ENCODE measurements at places on chromosomes 12 and 14.
A peak's percentile ranks its signal among the peaks of the same experiment; 100 is the strongest.

DNA sequence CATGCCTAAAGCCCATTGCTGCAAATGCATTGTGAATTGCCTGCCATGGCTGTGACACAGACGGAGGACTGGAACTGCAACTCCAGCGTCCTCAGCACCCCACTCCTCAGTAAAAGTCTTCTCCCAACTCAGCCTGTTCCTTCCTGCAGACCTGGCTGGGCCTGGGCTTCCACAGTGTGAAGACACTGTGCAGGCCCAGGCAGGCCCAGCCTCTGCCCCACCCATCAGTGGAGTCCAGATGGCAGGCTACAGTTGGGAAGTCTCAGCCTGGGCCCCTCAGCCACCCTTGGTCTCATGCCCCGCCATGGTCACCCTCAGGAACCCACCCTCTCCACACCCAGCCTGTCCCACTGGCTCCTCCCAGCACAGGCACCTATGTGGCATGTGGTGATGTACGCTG, 22.0 kb downstream of the VSX2 start:
- DNase-seq: no peak

GRCh38 chr12:62629971-62630739, 163.5 kb downstream of the MON2 start:
- DNase-seq: no peak

- no peak for DNase-seq
Observed at GRCh38 chr12:117469883-117470483, 108.6 kb upstream of the NOS1 start.

GRCh38 chr12:109598428-109598854, 24.8 kb downstream of the MVK start:
- no peak for DNase-seq

GRCh38 chr12:9118158-9118557, 2.4 kb upstream of the A2M start:
- peak; percentile 96 for DNase-seq

GRCh38 chr14:35078082-35078481, 32.0 kb downstream of the FAM177A1 start:
- DNase-seq: no peak

DNA sequence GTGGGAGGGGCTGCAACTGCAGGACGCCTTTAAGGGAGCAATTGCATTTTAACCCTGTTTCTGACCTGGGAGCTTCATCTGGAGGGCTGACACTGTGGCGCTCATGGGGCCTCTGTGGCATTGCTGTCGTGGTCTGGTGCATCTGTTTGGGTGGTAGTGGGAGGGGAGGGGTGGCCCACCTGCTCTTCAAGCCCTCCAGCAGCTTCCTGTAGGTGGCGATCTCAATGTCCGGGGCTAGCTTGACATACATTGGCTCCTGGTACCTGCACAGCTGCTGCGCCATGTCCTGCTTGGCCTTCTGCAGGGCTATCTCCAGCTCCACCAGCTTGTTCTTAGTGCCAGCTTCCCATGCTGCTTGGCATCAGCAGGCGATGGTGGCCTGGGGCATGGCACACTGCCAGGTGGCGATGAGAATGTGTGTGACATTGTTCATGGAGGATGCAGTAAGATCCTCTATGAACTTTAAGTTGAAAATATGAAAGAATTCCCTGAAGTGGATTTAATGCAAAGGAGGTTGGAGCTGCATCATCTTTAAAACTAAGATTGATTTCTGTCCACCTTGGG, 7.7 kb upstream of the KRT82 start:
- no peak for DNase-seq

DNA sequence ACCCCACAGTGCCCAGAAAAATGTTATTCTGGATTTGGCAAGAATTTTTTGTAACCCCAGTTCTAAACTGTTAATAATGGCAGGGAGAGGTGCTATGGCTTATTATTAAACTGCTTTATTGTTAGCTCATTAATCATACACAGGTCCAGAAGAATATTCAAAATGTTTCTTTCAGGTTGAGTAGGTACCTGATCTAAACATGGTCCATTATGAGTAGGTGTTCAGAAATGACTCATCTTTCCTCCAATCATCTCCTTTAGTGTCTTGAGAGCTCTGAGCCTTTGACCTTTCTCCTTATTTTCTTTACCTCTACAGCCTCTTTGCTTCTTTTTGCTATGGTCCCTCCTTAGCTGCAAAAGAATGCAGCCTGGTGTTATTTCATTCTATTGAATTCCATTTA, 211.0 kb upstream of the GARIN6 start:
- no peak for DNase-seq

- no peak for DNase-seq
Observed at GRCh38 chr12:42546709-42547108, 42.8 kb downstream of the PRICKLE1 start.

GRCh38 chr14:104248203-104249055, 110.0 kb downstream of the KIF26A start:
- no peak for DNase-seq

- DNase-seq: no peak
Observed at GRCh38 chr12:65594409-65594808, 229.9 kb upstream of the HMGA2 start.

GRCh38 chr14:71554959-71555612, 377.1 kb upstream of the RGS6 start:
- DNase-seq: no peak

- DNase-seq: no peak
Observed at GRCh38 chr12:88227871-88228270, 85.8 kb downstream of the TMTC3 start.

DNA sequence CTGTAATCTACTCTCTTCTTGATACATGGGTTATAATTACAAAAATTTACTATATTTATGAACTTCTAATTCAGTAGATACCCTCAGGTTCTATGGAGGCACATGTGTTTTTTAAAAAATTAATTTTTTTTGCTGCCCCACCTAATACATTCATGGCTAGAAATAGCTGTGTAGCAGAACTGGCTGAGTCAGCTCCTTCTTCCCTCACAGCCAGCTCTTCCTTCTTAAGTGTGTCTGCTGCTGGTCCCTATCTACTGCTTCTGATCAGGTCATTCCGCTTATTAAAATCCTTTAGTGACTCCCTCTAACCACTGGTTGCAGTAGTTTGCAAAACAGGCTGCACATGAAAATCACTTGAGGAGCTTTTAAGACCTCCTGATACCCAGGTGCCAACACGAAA, 400.1 kb downstream of the APAF1 start:
- no peak for DNase-seq

GRCh38 chr14:80313806-80314205, 102.5 kb upstream of the DIO2 start:
- no peak for DNase-seq

- DNase-seq: no peak
Observed at GRCh38 chr14:32693114-32693513, 245.6 kb upstream of the NPAS3 start.

GRCh38 chr12:107330831-107331431, 237.6 kb upstream of the CRY1 start:
- DNase-seq: no peak

DNA sequence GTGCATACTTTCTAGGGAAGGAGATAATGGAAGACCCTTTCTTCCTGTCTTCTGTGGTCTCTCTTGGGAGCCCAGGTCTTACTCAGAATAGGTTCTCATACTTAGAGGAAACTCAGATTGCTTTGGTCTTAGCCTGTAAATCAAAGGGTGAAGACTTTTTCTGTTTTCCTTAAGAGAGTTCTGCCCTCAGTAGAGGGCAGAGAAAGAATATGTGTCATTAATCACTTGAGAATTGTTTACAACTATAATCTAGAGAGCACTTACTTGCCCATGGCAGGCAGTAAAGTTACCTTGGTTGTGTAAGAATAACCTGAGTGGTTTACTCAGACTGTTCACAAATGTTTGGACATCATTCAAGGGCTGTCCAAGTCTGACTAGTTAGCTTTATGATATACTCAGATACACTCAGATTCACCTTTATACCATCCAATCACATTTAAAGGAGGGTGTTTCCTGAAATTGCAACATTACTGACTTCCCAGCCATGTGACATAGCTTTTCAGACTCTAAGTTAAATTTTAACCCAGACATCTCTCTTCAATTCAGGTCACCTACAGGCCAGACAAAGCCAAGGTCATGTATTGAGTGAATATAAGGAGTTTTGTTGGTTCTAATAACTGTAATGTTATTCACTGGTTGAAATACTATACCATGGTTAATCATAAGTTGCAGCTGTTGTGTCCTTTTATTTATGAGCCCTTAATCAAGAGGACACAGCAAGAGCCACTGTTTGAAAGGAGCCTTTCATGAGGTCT, 372.2 kb downstream of the RAD51B start:
- DNase-seq: no peak

- no peak for DNase-seq
Observed at GRCh38 chr12:51377099-51377984, 13.9 kb downstream of the GALNT6 start.

GRCh38 chr12:76341436-76342030, 6.7 kb downstream of the BBS10 start:
- no peak for DNase-seq

DNA sequence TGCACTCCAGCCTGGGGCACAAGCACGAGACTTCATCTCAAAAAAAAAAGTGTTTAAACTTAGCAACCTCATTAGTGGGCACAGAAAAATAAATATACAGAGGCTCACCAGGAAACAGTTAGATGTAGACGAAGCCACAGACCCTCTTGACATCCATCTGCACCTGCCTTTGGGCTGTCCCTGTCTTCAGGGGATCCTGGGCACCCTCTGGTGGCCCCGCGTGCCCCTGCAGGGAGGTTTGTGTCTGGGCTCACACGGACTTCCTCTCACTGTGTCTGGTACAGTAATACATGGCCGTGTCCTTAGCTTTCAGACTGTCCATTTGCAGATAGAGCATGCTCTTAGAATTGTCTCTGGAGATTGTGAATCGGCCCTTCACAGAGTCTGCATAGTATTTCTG, 916.5 kb downstream of the TMEM121 start:
- peak; percentile 16 for DNase-seq

DNA sequence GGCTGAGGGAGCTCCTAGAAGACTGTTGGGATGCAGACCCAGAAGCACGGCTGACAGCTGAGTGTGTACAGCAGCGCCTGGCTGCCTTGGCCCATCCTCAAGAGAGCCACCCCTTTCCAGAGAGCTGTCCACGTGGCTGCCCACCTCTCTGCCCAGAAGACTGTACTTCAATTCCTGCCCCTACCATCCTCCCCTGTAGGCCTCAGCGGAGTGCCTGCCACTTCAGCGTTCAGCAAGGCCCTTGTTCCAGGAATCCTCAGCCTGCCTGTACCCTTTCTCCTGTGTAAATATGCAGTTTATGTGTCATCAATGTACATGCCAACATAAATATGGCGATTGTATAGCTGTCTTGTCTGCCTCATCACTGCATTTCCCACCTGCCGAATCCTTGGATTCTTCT, 7.5 kb downstream of the AMHR2 start:
- DNase-seq: no peak

GRCh38 chr12:57723630-57723962, 14.9 kb downstream of the AGAP2 start:
- DNase-seq: no peak

DNA sequence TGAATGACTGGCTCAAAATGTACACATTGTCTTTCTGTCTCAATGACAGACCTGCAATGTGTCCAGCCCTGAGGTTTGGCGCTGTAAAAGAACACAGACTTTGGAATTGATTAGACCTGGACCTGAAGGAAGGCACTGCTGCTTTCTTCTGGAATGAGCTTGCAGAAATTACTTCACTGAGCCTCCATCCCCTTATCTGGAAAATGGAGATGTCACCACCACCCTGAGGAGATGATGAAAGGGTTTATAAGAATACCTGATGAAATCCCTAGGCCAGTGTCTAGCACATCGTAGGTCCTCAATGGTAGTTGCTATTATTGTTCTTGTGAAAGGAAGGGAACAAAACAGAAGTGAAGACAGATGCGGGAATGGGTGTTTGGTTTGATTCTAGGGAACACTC, 9.7 kb upstream of the WSB2 start:
- no peak for DNase-seq

GRCh38 chr14:59344691-59345455, 120.3 kb downstream of the GPR135 start:
- no peak for DNase-seq

DNA sequence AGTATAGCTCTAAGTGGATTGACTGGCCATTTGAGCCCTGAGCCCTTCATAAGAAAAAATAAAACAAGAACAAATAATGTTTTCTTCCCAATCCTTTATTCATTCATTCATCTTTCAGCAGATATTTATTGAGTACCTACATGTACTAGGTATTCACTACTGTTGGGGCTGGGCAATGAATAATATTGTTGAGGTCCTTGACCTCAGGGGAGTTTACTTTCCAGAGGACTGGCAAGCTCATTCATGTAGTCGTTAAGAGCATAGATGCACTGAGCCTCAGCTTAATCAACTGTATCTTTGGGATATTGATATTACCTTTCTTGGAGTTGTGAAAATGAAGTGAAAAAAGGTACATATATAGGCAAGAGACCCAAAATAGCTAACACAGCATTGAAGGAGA, 7.6 kb downstream of the CFAP54 start:
- DNase-seq: no peak

DNA sequence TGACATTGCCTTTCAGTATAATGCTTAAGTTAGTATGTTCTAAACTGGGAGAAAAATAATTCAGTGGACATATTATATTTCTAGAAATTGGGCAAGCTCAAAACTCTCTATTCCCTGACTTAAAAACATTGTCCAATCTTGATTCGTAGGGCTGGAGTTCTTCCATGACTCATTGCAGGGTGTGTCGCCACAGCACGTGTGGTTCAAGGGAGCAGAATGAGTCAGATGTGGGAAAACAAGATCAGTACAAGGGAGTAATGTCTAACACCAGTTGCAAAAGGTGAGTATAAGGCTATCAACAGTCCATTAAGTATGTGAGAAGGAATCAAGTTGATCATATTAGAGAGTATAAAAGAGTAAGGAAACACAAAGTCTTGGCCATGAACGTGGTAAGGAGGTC, 887.0 kb downstream of the TMTC2 start:
- peak; percentile 11 for DNase-seq

DNA sequence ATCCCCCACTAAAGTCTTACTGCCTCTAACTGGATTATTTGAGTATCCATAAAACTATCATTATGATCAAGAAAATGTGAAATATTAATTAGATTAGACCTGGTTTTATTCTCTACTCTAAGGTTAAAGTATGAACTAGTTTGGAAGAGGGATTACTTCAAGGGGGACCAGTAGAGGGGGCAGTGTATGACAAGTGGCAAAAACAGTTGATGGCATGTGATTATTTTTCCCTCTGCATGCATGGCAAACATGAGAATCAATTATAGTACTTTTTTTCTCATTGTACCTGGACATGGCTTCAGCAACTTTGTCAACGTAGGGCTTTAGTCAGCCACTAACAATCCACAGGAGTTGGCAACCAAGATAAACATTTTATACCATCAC, 145.0 kb upstream of the SLC38A2 start:
- no peak for DNase-seq

- no peak for DNase-seq
Observed at GRCh38 chr14:94379291-94380224, 8.8 kb downstream of the SERPINA1 start.

- DNase-seq: no peak
Observed at GRCh38 chr14:29754134-29754533, 173.5 kb downstream of the PRKD1 start.

- DNase-seq: no peak
Observed at GRCh38 chr12:112020947-112021457, 7.8 kb downstream of the ERP29 start.

GRCh38 chr12:1844661-1845409, 24.5 kb downstream of the LRTM2 start:
- no peak for DNase-seq

All from Kasumi-1 (cell line).